Kidney (tissue), 22 donors: ENCODE measurements at places on chromosomes 7 and 10. TPM values are rescaled to one million over a fixed set of nuclear protein-coding genes. Genes with fewer than 3 reads are reported as not detected.

DNA sequence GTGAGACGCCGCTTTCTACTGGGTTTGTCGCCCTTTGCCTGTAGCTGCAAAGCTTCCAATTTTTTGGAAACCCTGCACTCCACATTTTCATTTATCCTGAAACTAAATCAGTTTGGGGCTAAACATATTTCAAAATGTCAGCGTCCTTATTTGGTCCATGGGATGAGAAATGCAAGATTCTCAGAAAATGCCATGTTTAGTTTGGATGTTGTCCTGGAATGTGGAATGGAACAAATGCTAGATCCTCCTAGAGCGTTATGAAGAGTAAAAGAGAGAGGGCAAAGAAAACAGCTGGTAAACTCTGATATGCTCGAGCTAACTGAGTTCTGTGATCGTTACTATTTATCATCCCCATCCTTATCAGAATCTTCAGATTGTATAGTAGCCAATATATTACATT, 236.9 kb downstream of the KLF6 start:
- DNase-seq: no peak
- no peak overlapping the region for H3K4me3 ChIP-seq
- no peaks in the 10 kb centered on the region for H3K36me3 ChIP-seq
- H3K4me1 ChIP-seq: no peaks in the 10 kb centered on the region

DNA sequence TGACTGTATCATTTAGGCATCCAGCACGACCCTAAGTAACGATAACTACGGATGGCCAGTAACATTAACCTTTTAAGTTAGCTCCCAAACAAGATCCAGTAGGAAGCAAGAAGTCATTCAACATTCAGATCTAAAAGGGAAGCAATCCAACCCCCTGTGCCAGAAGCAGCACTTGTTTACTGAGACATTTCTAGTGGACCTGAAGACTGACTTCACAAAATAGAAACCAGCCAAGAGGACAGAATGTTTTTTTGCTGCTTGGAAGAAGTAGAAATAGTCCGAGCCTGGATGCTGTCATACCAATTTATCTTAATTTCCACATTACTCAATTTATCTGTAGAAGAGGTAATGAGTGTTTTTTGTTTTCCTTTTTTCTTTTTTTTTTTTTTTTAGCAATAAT, 88.0 kb upstream of the CTTNBP2 start:
- H3K27ac ChIP-seq: no peak overlapping the region
- H3K4me3 ChIP-seq: no peak overlapping the region
- H3K4me1 ChIP-seq: peaks cover 4% of the 10 kb centered on the region
- no peaks in the 10 kb centered on the region for H3K27me3 ChIP-seq
- no peak for DNase-seq

GRCh38 chr7:18179093-18179492, 151.4 kb upstream of the PRPS1L1 start:
- no peaks in the 10 kb centered on the region for H3K4me1 ChIP-seq
- no peak overlapping the region for H3K27ac ChIP-seq
- no peaks in the 10 kb centered on the region for H3K36me3 ChIP-seq
- H3K27me3 ChIP-seq: no peaks in the 10 kb centered on the region
- DNase-seq: no peak

GRCh38 chr10:113397047-113397446, 155.8 kb upstream of the HABP2 start:
- DNase-seq: peak; percentile 26
- H3K4me1 ChIP-seq: no peaks in the 10 kb centered on the region
- no peak overlapping the region for H3K4me3 ChIP-seq
- no peaks in the 10 kb centered on the region for H3K27me3 ChIP-seq
- no peaks in the 10 kb centered on the region for H3K36me3 ChIP-seq

- H3K4me3 ChIP-seq: no peak overlapping the region
- H3K27me3 ChIP-seq: no peaks in the 10 kb centered on the region
- DNase-seq: no peak
These were observed 43.8 kb upstream of the DMBT1 start for GRCh38 chr10:122516734-122517133.

DNA sequence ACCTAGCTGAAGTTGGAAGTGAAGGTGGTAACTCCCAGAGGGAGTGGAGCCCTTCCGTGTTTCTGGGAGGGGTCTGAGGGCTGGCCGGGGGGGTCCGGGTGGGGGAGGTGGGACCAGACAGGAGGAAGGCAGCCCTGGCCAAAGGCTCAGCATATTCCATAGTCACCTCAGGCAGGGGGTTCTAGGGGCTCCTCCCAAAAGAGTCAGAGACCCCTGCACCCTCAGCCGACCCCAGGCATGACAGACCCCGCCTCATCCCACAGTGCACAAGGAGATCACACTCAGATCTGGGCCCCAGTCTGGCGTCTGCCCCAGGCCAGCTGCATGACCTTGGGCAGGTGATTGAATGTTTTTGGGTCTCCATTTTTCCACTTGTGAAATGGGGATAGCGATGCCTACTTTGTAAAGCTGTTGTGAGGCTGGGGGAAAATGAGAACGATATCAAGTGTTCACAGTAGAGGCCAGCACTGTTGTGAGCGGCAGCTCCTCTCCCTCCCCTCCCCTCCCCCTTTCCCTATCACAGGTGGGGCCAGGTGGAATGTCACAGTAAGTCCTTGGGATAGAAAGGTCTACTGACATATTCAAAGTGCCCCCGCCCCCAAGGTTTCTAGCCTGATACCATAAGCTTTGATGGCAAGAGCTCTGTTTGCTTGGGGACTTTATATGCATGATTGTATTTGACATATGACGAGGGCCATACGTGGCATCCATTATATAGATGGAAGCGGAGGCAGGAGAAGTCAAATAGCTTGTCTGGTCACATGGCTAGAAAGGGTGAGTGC, 33.3 kb downstream of the DNAJB12 start:
- H3K36me3 ChIP-seq: no peaks in the 10 kb centered on the region
- H3K27ac ChIP-seq: no peak overlapping the region
- no peaks in the 10 kb centered on the region for H3K27me3 ChIP-seq
- DNase-seq: no peak

DNA sequence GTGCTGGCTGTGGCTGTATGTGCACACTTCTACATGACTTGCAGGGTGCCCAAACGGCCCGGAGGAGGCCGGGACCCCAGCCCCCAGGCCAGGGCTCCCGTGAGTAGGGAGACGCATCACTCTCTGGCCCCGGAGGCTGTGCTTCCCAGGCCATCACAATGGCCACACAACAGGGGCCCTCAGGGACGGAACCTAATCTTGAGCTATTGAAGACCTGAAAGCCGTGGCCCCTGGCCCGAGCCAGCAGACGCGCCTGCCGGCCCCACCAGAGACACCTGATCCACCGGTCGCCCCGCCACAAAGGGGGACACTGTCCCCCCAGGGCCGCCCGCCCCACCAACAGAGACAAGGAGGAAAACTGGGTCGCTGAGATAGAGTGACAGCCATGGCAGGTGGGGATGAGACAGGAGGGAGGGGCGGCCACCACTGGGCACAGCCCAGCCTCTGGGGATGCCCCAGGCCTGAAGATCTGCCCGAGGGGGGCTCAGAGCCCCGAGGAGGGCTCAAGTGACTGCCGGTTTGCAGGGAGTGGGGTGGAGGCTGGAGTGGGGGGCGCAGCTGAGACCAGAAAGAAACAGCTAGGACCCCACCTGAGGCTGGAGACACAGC, 10.2 kb upstream of the LFNG start:
- no peak overlapping the region for H3K4me3 ChIP-seq
- H3K36me3 ChIP-seq: no peaks in the 10 kb centered on the region

DNA sequence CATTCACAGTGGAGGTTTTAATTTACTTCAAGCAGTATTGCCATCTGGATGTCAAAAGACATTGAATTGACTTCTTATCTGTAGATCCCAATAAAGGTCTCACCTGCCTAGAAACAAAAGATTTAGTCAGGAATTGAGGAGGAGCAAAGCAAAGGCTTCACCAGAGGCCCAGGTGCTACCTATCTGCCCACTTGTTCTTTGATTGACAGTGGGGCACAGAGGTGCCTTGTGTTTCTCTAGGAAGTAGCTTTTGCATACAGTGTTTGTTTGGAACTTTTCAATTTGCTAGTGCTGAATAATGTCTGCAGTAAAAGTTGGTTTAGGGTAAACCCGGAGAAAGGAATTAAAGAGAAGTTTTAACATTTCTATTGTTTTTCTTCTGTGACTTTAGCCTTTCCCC, 40.4 kb downstream of the AUTS2 start:
- no peaks in the 10 kb centered on the region for H3K4me1 ChIP-seq
- H3K27ac ChIP-seq: no peak overlapping the region
- H3K27me3 ChIP-seq: no peaks in the 10 kb centered on the region
- no peaks in the 10 kb centered on the region for H3K36me3 ChIP-seq

DNA sequence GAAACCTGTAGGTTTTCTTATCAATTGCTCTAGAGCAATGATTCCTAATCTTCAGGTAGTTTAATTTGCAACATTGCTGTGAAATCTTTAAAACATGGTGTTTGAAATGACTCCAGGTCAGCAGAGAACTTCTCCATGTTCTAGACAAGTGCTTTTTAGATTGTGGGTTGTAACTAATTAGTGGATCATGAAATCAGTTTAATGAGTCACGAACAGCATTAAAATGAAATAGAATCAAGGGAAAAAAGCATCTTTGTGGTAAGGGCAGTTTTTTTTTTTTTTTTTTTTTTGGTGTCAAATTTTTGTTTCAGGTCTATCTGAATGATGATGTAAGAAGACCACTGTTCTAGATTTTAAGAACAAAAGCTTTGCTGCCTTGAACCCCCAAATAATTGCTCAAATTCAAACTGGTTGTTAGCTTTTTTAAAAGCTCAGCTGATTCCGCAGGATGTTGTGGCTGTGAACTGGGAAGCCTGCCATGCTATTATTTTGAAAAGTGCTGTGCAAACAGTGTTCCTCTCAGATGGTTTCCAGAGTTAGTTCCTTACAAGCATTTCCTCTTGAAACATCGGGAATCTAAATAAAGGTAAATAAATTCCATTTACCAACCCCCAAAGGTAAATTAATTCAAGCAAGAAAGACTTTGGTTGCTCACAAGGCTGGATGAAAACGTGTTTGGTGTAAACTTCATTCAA, 13.1 kb upstream of the PDK4 start:
- H3K4me1 ChIP-seq: peaks cover 8% of the 10 kb centered on the region
- H3K27ac ChIP-seq: peak overlapping the region; percentile 96
- peak overlapping the region; percentile 3 for H3K4me3 ChIP-seq
- no peaks in the 10 kb centered on the region for H3K27me3 ChIP-seq
- DNase-seq: peak; percentile 40

DNA sequence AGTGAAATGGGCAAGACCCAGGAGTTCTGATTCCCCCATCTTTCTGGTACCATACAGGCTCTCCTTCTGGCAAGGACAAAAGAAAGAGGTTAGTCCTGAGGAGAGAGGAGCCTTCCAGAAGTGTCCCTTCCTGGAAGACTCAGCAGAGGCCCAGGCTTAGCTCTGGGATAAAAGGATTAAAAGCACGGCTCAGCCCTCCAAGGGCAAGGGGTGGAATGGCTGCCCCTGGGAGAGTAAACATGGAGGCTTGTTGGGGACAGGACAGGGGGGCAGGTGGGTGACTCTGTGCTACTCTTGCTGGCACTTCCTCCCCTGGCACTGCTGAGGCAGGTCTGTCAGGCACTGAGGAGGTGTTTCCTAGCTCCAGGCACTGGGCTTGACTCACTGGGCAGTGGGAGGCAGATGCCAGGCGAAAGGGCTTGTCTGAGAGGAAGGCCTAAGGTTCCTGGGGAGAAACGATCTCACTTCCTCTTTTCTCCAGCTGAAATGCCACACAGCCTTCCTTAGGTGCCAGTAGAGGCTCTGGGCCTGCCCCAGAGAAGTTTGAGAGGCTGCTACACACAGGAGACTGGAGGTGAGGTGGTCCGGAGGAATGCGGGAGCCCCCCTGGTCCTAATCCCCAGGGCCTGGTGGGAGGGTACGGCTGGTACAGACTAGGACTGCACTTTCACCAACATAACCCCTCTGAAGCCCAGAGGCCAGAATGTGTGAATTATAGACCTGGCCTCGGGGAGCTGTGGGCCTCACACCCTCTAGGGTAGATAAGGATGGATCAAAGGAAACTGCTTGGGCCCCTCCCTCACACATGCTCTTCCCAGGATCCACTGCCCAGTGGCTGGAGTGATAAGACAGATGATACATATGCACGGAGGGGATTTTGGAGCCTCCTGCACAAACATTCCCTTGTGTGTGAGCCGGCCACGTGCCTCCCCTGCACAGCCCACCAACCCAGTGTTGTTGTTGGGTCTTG, 63.2 kb upstream of the PODXL start:
- DNase-seq: no peak
- no peaks in the 10 kb centered on the region for H3K27me3 ChIP-seq
- no peak overlapping the region for H3K4me3 ChIP-seq
- no peaks in the 10 kb centered on the region for H3K36me3 ChIP-seq
- no peak overlapping the region for H3K27ac ChIP-seq

- H3K27ac ChIP-seq: peak overlapping the region; percentile 63
- no peaks in the 10 kb centered on the region for H3K27me3 ChIP-seq
- DNase-seq: peak; percentile 58
- peaks cover 24% of the 10 kb centered on the region for H3K36me3 ChIP-seq
These were observed 928 bp downstream of the COMTD1 start for GRCh38 chr10:75234683-75235374.

The ZDHHC6 gene
- 37.5 TPM for total RNA-seq

The SPDYE5 gene
- total RNA-seq: not detected

The HKDC1 gene
- total RNA-seq: 27.4 TPM

The ENTPD7 gene
- total RNA-seq: 16.1 TPM

The NCF1 gene
- total RNA-seq: 8.4 TPM
